ENCODE measurements at places on chromosomes 2 and 18.

GRCh38 chr18:36212301-36213171 is 25.2 kb downstream of the MOCOS start:
- no peak for DNase-seq

- no peak for DNase-seq
These were observed 32.6 kb downstream of the EDAR start for GRCh38 chr2:108956375-108956774.

- DNase-seq = no peak
These were observed 116.3 kb upstream of the KLHL29 start for GRCh38 chr2:23268467-23269263.

DNA sequence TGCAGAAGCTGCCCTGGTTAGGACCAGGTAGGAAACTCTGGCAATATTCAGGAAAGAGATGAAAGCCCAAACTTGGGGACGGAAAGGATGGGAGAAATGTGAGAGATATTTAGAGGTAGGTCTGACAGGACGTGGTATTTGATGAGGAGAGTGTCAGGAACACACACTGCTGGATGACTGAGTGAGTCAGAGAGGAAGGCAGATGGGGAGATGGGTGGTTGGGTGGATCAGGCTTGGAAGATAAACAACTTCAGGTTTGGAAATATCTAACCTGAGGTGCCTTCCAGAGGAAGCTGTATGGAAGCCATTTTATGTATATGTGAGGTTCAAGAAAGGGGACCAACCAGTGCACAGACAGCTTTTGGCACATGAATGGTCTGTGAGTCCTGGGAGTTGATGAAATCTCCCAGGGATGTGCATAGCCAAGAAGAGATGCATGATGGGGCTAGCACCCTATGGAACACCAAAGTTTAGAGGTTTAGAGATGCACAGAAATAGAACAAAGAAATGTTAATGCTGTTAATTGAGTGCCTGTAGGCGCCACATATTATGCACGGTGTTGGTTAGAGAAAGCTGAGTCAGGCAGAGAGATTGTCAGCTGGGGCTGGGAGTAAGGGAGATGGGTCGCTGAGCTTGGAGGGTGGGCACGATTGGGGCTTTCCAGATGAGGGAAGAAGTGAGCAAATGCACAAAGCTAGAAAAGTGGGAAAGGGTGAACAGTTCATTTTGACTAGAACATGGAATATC is 101.0 kb downstream of the VIT start:
- DNase-seq = no peak

GRCh38 chr2:102109016-102109415 is 33.5 kb upstream of the IL1R1 start:
- no peak for DNase-seq

DNA sequence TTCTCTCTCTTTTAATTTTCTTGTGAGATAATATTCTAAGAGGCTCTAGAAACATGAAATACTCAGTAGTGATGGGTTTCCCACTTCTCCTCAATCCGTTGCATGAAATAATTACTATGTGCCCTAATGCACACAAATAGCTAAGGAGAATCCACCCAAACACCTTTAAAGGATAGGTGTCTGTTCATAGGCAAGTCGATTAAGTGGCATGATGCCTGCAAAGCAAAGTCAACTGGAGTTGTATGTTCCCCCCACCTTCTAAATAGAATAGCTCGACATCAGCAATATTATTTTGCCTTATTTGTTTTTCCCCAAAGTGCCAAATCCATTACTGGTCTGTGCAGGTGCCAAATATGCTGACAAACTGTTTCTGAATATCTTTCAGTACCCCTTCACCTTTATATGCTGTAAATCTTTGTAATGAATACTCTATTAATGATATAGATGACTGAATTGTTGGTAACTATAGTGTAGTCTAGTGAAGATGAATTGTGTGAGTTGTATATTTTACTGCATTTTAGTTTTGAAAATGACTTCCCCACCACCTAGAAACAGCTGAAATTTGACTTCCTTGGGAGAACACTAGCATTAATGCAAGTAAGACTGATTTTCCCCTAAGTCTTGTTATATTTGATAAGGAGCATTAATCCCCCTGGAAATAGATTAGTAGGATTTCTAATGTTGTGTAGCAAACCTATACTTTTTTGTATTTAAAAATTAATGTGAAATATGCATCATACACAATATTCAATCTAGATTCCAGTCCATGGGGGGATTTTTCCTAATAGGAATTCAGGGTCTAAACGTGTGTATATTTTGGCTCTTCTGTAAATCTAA is 9.0 kb downstream of the TBR1 start:
- no peak for DNase-seq

DNA sequence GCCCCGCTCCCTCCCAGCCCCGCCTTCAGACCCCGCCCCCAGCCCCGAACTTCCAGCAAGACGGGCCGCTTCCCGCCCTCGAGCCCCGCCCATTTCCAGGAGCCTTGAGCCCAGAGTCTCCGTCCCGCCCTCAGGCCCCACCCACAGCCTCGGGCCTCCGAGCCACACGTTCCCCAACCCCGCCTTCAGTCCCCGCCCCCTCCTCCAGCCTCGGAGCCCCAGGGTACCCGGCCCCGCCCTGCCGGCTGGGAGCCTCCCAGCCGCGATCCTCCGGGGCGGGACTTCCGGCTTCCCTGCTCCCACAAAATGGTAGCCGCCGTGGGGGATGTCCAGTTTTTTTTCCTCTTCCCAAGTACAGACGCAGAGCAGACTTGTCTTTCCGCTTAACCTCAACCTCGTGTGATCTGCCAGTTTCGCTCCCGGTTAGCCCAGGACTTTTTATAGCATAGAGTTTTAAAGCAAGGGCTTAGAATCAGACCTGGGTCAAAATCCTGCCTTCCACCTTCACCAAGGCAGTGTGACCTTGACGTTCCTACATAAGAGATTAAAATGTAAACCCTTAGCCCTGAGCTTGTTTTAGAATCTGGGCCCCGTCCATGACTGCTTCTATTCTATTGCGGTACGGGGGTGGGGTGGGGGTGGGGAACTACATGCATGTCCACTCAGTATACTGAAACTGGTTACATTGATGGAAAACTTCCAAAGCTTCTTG is 435 bp upstream of the GPR155 start:
- peak; percentile 91 for DNase-seq

- DNase-seq = no peak
These were observed 16.7 kb upstream of the DUSP2 start for GRCh38 chr2:96161898-96162297.

DNA sequence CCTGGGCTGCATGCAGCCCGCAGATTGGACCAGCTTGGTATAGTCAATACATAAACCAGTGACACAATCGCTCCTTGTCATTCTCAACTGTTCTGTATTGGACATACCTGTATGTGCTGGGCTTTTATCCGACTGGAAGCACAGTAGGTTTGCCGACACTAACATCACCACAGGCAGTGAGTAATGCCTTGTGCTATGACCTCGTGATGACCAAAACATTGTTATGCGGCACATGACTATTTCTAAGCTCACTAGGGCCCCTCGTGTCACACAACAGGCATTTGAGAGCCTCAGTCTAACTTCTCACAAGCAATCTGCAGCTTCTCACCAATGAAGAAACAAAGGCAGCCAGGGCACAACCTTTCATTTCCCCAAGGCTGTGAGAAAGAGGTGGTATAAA is 320.8 kb downstream of the AFF3 start:
- peak; percentile 41 for DNase-seq

DNA sequence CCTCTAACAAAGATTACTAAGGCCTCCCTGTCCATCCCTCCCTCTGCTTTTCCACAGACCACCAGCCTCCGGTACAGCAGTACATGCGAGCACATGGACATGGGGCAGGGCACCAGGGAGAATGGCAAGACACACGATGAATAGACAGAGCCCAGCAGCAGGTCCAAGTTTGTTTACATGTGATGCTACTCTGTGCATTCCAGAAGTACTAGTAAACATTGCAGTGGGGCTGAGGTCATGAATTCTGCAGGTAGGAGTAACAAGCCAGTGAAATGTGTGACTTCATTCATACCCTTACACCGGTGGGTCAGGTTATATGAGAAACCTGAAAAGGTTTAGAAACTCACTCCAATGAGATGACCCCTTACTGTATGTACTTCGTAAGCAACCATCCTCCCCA is 205.7 kb downstream of the BCL11A start:
- DNase-seq = peak; percentile 71

GRCh38 chr2:9462886-9463697 is 11.3 kb upstream of the IAH1 start:
- no peak for DNase-seq

GRCh38 chr2:2134037-2134436 is 197.0 kb downstream of the MYT1L start:
- no peak for DNase-seq

DNA sequence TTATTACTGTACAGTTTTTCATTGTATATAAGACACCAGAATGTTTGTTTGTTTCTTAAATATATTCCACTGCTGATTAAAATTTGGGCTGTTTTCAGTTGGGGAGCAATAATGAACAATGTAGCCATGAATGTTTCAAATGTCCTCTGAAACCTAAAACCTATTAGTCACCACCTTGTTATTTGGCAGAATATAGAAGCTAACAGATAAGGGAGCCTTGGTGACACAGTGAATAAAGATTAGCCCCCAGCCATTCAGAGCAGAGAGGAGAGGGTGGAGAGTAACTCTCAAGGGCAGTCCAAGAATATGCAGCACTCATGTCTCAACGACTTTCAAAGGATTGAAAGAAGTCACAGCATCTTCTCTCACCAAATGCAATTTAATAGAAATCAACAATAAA is 43.1 kb upstream of the ATP8B1 start:
- peak; percentile 70 for DNase-seq

- no peak for DNase-seq
These were observed 364.8 kb downstream of the NYAP2 start for GRCh38 chr2:225764346-225764745.

GRCh38 chr2:177015356-177015923 is 197.2 kb upstream of the HNRNPA3 start:
- no peak for DNase-seq
